ENCODE measurements at places on chromosomes 12 and 14. TPM values are rescaled to one million over a fixed set of nuclear protein-coding genes. Genes with fewer than 3 reads are reported as not detected.

The VRK1 gene
- 42.5 TPM for total RNA-seq

The RHOJ gene
- 1.5 TPM for total RNA-seq

The CLECL1 gene
- total RNA-seq: not detected

The SIX1 gene
- total RNA-seq: 0.57 TPM

The GDF3 gene
- not detected for total RNA-seq

The TSPAN9 gene
- 23.0 TPM for total RNA-seq

The KCNJ8 gene
- total RNA-seq: not detected

The IL22 gene
- total RNA-seq: not detected

The KIF26A gene
- 0.14 TPM for total RNA-seq

The FAM181A gene
- not detected for total RNA-seq

The SIRT4 gene
- total RNA-seq: 0.86 TPM

The ADCY6 gene
- 34.1 TPM for total RNA-seq

The ACAD10 gene
- 23.9 TPM for total RNA-seq

The BTBD6 gene
- 52.7 TPM for total RNA-seq

The GZMH gene
- total RNA-seq: not detected

The CD163L1 gene
- total RNA-seq: 2.4 TPM

The ABHD4 gene
- 45.7 TPM for total RNA-seq

The OR4M1 gene
- total RNA-seq: not detected

The GALNT16 gene
- 1.3 TPM for total RNA-seq

The NR4A1 gene
- total RNA-seq: 4.2 TPM

The CLEC1B gene
- total RNA-seq: not detected

The CCDC88C gene
- not detected for total RNA-seq

The LHX5 gene
- not detected for total RNA-seq

The ALDH1L2 gene
- total RNA-seq: 30.5 TPM

The ANG gene
- 1.4 TPM for total RNA-seq

The LALBA gene
- total RNA-seq: not detected

The FBRSL1 gene
- 7.4 TPM for total RNA-seq

The DIO3 gene
- not detected for total RNA-seq

The GLIPR1L1 gene
- total RNA-seq: not detected

The OR6C6 gene
- not detected for total RNA-seq
